MCF 10A (cell line): ENCODE measurements at places on chromosomes 13 and 19.
A peak's percentile ranks its signal among the peaks of the same experiment; 100 is the strongest.

DNA sequence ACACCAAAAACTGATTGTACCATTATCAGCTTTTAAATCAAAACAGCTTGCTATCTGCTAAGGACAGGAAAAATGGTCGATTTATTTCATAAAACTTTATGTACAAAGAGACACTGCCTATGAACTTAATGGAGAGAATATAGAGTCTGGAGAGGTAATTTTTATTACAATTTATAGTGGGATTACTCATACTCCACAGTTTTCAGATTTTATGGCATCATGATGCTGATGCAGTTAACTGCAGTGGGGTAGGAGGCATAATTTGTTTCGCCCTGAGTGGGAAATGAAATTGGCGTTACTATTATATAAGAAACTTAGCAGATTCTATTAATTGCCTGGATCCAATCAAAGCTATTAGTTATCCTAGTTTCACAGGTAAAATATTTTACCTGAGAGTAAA, 301.4 kb downstream of the KLF12 start:
- no peak for DNase-seq

GRCh38 chr13:100306030-100306429, 217.1 kb downstream of the PCCA start:
- no peak for DNase-seq

- DNase-seq, result no peak
Measured at GRCh38 chr19:2181633-2181997, 17.9 kb downstream of the DOT1L start.

DNA sequence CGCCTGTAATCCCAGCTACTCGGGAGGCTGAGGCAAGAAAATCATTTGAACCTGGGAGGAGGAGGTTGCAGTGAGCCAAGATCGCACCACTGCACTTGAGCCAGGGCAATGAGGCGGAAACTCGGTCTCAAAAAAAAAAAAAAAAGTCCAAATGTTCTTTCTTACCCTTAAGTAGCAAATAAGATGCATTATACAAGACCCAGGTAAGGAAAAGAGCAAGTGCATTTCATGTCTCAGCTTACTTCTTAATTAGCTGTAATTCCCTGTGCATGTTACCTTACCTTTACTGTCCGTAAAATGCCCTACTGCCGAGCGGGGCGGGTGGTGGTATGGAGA, 3.8 kb upstream of the ZNF681 start:
- DNase-seq, result no peak

GRCh38 chr19:19602136-19602712, 16.3 kb downstream of the PBX4 start:
- peak; percentile 32 for DNase-seq

DNA sequence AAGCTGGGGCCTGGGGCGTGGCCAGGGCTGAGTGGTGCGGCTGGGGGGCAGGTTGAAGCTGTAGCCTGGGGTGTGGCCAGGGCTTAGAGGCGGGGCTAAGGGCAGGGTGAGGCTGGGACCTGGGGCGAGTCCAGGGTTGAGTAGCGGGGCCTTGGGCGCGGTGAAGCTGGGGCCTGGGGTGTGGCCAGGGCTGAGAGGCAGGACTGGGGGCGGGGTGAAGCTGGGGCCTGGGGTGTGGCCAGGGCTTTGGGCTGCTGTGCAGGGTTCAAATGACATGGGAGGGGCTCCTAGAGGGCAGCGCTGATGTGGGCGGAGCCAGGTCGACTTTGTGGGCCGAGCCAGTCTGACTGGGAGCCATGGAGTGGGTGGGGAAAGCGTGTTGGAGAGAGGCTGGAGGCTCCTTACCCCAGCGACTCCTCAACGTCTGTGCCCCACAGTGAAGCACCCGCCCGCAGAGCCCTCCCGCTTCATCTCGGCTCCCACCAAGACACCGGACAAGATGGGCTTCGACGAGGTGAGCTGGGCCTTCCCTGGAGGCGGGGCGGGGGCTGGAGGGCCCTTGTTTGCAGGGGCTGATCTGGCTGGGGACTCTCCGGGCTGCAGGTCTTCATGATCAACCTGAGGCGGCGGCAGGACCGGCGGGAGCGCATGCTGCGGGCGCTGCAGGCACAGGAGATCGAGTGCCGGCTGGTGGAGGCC, 21.5 kb downstream of the COLGALT1 start:
- peak; percentile 71 for DNase-seq

DNA sequence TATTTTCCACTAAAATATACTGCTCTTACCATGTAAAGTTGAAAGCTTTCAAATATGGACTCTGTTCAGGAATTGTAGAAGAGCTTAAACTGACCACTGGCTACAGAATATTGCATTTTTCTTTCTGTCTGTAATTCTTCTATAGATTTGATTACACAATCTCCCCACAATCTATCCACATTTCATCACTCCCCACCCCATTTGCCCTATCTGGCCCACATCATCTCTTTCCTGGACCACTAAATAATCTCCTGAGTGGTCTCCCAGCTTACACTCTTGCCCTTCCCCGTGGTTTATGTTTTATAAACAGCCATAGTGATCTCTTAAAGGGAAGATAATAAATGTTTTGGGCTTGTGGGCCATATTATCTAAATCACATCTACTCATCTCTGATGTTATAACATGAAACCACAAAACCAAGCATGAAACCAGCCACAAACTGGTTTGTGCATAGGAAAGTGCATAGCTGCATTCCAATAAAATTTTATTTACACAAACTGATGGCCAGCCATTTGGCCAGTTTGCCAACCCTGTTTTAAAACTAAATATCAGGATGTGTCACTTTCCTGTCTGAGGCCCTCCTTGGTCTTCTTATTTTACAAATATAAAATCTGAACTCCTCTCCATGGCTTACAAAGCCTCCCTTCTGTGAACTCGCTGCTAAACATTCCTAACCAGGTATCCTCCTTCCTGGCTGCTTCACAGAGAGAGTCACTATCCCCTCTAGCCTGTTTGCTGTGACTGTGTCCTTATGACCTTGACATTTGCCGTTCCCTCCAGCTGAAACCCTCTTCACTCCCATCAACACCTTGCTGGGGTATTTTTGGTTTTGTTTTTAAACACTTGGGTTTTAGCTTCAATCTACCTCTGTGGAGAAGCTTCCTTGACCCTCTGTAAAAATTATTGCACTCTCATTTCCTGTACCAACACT, 500.9 kb downstream of the GPC6 start:
- DNase-seq, result peak; percentile 23

DNA sequence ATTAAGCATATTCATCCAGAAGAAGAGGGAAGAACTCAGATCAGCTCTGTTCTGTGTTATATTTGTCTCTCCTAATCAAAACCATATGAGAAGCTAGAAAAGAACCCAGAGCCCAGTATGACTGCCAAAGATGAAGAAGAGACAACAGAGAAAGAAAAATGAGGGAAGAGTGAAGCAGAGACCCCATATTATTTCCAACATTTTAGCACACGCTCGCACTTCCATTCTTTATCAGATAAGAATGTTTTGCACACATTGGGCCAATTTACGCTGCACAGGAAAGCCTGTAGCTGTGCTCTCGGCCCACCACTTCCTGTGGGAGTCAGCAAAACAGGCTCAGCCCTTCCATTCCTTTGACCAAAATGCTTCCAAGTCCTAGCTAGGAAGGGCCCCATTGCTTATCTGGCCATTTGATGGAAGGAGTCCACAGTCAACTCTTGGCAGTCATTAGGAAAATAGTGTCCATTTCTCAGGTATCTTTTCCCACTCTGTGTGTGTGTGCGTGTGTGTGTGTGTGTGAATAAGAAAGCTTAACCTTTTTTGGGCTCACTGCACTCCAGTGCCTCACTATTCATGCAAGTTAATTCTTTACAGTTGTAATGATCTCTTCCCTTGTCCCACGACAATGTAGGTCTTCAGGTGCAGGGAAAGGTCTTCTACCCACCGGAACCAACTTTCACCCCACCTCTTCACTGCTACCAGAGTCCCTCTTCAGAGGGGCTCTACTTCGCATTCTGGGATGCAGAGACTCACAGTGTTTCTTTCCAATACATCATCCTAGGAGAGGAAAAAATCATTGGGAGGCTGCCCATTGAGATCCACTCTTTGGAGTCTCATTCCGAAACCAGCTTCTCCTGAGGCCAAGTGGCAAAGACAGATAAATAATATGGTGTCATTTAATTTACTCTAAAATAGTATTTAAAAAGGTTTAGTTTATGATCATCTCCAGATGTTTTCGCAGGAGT, 237.5 kb downstream of the COG6 start:
- no peak for DNase-seq

DNA sequence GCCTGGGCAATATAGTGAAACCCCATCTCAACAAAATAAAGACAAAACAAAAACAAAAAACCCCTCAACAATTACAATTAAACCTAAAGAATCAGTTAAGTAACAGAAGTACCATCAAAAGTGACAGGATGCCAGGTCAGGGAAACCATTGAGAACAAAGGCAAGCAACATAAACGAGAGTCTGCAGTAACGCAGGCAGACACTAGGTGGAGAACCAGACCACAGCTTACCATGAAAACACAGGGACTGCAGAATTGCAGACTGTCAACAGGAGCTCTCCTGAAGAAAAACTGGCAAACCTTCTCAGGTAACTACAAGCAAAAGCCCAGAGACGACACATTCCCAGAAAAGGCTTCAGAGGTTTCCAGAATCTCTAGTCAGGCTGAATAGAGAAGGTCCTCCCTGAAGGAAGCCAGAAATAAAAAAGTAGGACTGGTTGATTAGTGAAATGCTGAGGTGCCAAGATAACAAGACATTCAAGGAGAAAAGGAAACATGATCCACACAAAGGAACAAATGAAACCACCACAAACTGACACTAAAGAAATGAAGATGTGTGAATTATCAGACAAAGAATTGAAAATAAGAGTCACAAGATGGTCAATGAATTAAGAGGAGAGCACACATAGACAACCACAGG, 2.2 kb upstream of the ZNF665 start:
- DNase-seq, result peak; percentile 50

GRCh38 chr13:75432045-75432444, 49.9 kb downstream of the TBC1D4 start:
- no peak for DNase-seq

DNA sequence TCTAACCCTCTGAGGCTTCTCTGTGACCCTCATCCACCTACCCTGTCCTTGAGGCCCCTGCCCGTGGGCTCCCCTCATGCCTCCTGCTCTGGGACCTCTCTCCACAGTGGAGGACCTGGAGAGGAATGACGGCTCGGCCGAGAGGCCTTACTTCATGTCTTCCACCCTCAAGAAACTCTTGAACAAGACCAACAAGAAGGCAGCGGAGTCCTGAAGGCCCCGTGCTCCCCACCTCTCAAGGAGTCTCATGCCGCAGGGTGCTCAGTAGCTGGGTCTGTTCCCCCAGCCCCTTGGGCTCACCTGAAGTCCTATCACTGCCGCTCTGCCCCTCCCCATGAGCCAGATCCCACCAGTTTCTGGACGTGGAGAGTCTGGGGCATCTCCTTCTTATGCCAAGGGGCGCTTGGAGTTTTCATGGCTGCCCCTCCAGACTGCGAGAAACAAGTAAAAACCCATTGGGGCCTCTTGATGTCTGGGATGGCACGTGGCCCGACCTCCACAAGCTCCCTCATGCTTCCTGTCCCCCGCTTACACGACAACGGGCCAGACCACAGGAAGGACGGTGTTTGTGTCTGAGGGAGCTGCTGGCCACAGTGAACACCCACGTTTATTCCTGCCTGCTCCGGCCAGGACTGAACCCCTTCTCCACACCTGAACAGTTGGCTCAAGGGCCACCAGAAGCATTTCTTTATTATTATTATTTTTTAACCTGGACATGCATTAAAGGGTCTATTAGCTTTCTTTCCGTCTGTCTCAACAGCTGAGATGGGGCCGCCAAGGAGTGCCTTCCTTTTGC, 10.8 kb upstream of the ILF3 start:
- DNase-seq, result no peak

DNA sequence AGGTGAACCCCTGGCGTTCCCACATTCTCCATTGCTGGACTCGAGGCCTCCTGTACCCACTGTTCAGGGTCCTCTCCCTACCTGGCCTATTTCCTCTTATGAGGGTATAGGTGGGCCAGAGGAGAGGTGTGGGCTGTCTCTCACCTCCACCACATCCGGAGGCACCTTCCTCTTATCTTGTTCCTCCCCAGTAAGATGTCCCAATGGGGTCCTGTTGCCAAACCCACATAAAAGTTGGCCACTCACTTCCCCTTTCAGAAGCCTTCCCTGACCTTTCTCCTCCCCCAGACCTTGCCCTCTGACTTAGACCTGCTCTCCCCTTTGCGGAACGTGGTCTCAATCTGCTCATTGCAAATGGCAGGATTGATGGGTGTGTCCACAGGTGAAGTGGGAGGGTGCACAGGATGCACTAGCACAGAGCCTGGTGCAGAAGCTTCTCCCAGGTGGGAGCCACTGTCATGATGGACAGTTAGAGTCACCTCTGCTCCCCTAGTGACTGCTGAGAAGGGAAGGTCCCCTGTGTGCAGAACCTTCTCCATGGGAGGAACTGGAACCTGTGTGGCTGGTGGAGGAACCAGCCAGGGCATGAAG, 1.3 kb downstream of the CYP4F3 start:
- DNase-seq, result no peak

- no peak for DNase-seq
Measured at GRCh38 chr19:19274146-19274545, 1.0 kb upstream of the TM6SF2 start.

DNA sequence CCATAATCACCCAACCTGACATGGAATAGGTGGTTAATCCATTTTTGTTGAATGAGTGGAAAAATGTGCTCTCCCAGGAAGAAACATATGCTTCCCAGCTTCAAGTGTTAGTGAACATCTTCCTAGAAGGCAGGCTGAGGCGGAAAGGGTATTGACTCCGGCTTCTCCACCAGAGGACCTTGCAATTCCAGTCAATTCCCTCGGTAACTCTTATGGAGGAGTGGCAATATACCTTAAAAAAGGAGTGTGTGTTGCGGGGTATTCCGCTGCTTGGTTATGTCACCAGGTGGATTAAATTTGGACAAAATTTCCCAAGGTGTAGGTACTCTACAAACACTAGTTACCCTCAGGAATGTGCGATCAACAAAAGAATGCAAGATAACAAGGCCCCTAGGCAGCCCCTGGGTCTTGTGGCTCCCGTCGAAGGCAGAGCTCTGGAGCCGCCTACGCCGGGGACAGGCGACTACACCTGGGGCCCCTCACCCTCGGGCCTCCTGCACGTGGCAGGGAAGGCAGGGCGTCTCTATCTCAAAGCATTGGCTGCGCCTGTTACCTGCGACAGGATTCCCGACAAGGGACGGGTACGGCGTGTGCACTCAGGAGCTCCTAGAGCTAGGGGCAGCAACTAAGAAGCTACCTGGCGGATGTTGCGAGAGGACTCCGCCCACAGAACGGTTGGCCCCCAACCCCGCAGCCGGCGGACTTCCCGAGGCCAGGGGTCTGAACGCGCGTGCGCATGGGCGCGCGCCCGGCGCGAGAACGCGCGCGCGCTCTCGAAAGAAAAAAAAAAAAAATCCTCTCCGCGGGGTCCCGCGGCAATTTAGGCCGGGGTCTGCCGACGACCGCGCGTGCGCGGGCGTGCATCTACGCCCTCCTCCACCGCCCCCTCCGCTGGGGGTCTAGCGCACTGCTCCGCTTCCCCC, at the start of gene WDR87:
Gene WDR87 (minus strand): TSS at position 649 of the 923 bp plus-strand sequence. CDS start 8,355 bp downstream, outside the sequence.
- no peak for DNase-seq

GRCh38 chr19:3163230-3163886, 15.2 kb upstream of the S1PR4 start:
- DNase-seq, result peak; percentile 66

- no peak for DNase-seq
Measured at GRCh38 chr13:31198519-31198918, 1.3 kb upstream of the B3GLCT start.

- peak; percentile 93 for DNase-seq
Measured at GRCh38 chr19:1773184-1773583, 19.9 kb downstream of the ONECUT3 start.
